Pancreas (tissue), 10 donors: ENCODE measurements at places on chromosomes 3 and 15. TPM values are rescaled to one million over a fixed set of nuclear protein-coding genes. Genes with fewer than 3 reads are reported as not detected.

The MESD gene
- 10.5 TPM for polyA plus RNA-seq

The LMAN1L gene
- not detected for polyA plus RNA-seq

The SSUH2 gene
- polyA plus RNA-seq = 0.42 TPM

The ARNT2 gene
- polyA plus RNA-seq = 3.5 TPM

The GJD2 gene
- polyA plus RNA-seq = 25.5 TPM

The TYRO3 gene
- 7.3 TPM for polyA plus RNA-seq

The CCDC80 gene
- polyA plus RNA-seq = 12.7 TPM

The GOLGA6D gene
- not detected for polyA plus RNA-seq

The GCNT3 gene
- polyA plus RNA-seq = 2.5 TPM
